ENCODE measurements at places on chromosomes 1 and 21. TPM values are rescaled to one million over a fixed set of nuclear protein-coding genes. Genes with fewer than 3 reads are reported as not detected.
A peak's percentile ranks its signal among the peaks of the same experiment; 100 is the strongest.

PODN gene
- polyA plus RNA-seq: 1.6 TPM

OR6Y1 gene
- polyA plus RNA-seq: not detected

IFI44L gene
- polyA plus RNA-seq: 6.7 TPM

MPL gene
- polyA plus RNA-seq: 0.65 TPM

MTMR11 gene
- polyA plus RNA-seq: 31.0 TPM

DNA sequence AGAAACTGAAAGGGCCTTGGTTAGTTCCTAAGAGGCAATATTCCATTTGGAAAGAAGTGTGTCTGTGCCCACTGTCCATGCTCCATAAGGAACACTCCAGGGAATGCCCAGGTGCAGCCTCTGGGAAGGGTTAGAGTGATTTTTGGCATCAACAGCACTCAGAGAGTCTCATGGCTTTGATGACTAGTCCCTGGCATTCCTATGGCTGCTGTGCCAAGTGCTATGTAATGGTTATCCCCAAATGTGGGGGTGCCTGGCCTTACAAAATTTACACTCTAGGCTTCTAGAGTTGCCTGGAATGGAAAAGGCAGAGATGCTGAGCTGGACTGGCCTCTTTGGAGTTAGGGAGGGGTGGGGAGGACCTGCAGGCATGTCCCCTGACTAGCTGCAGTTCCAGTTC, 75.0 kb upstream of the BCAR3 start:
- no peak for DNase-seq

DNA sequence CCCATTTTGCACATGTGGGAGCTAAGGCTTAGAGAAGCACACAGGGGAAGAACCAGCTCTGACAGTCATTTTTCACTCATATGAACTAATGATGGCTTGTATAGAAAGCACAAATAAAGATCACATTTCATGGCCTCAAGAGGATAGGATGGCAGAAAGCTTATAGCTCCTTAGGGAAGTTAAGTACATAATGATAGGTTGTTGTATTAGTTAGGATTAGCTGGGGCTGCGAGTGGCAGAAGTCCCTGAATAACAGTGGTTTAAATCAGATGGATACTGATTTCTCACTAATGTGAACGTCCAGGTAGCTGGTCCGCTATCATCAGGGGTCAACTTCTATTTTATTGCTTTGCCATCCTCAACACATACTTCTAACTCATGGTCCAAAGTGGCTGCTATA, 284.0 kb downstream of the RPS6KC1 start:
- DNase-seq: no peak

DNA sequence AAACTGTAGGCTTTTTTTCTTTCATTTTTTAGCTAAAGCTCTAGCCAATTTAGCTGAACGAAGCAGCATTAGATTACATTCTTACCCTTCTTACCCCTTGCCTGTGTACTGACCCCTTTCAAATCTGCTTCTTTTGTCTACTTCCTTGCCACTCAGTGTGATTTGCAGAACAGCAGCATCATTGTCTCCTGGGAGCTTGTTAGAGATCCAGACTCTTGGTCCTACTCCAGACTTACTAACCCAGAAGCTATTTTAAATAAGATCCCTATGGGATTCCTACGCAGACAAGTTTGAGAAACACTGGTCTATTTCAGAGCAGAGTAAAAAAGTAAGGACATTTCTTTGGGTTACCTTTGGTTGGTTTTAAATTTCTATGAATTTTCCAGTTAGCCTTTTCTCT, 13.8 kb downstream of the LRRC39 start:
- no peak for DNase-seq

DNA sequence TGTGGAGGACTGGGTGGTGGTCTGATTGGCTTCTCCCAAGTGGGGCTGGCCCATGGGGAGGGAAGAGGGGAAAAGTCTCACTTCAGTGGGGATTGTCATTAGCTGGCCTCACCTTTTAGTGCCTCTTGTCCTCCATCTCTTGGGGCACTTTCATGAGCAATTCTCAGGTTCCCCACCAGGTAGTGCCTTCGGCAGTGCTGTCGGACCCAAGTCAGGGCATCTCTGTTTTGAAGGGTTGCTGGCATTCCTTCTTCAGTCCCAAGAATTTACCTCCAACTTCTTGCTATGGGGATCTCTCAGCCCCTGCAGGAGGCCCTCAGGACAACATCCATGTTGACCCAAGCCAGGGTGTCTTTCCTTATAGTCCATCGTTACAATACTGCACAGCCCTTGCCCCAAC, 54.7 kb upstream of the F3 start:
- DNase-seq: no peak

DNA sequence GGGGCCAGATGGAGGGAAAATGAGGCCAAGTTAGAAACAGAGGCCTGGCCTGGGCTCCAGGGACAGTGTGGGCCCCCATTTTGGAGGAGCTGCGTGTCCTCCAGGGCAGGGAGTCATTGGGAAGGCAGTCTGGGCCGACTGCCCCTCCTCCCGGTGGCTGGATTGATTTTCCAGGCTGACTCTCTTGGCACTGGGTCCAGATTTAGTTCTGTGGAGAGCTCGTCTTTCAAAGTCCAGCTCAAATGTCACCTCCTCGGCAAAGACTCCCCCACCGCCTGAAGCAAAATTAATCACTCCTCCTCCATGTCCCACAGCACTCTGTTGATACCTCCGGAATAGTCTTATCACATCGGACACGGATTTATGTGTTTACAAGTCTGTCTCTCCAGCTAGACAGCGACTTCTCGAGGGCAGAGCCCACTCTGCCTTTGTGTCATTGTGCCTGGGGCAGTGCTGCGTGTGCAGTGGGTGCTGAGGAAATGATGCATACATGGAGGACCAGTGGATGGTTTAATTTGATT, 175.1 kb downstream of the CAMTA1 start:
- peak; percentile 85 for DNase-seq

GRCh38 chr1:154290921-154291320, 18.5 kb downstream of the HAX1 start:
- DNase-seq: no peak

GRCh38 chr1:51316113-51316845, 14.1 kb downstream of the TTC39A start:
- DNase-seq: no peak

- DNase-seq: no peak
Measured at GRCh38 chr1:153251562-153251961, 7.9 kb upstream of the LORICRIN start.

- DNase-seq: no peak
Measured at GRCh38 chr1:70809069-70809468, 238.5 kb downstream of the PTGER3 start.

- DNase-seq: no peak
Measured at GRCh38 chr1:213982672-213983492, 4.9 kb upstream of the PROX1 start.

- DNase-seq: no peak
Measured at GRCh38 chr21:17195976-17196375, 316.9 kb upstream of the CXADR start.

DNA sequence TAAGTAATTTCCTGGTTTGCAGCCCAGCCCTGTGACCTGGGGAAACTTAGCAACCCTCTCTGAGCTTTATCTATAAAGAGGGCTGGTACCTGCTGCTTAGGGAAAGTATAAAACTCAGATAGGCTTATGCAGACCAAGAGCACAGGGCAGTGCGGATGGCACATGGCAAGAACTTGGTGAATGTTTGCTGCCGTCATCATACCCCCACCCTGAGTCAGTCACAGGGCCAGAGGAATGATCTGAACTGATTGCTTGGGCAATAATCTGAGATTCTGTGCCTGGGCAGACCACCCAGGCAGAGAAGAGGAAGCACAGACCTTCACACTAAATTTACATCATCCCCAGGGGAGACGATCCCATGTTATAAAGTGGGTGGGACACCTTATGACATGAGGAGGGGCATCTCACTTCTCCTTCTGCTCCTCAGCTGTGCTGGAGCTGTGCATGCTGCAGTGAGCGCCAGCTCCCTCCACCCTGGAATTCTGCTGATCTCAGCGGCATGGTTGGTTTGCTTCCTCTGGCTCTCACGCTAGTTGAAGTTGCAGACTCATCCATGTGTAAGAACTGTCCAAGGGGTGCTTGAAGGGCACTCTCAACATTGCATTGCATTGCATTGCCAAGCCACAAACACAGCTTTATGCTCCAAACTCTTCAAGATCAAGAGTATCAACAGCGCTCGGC, 197.1 kb downstream of the AJAP1 start:
- DNase-seq: no peak

DNA sequence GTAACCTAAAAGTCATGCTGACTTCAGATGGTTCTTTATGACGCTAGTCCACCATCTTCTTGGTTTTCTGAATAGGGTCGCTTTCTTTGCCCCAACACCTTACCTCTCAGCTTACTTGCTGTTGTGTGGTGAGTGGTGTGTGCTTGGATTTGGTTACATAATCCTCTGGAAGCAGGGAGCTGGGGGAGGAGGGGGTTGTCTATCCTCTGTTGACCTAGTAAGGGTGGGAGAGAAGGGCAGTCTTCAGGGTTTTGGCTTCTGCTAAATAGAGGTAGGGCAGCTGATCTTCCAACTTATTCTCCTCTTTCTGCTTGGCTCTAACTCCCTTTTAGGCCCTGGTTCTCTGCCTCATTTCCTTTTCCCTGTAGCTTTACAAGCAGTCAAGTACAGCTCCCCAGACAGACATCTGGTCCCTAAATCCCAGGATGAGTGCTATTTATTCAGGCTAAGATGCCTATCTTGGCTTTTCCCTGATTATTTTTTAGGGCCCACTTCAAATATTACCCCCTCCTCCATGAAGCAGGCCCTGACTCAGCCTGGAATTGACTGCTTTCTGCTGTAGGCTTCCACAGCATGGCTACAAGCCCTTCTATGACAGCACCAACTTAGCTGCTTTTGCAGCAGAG, 6.4 kb upstream of the REN start:
- no peak for DNase-seq

- DNase-seq: no peak
Measured at GRCh38 chr1:193489191-193489590, 302.8 kb upstream of the B3GALT2 start.

All from renal pelvis (tissue), 12 donors.